Pulmonary artery endothelial cell (primary cell): ENCODE measurements at places on chromosomes 16 and 17. TPM values are rescaled to one million over a fixed set of nuclear protein-coding genes. Genes with fewer than 3 reads are reported as not detected.
A peak's percentile ranks its signal among the peaks of the same experiment; 100 is the strongest.

ATP6V0C gene
- 8.8 and 9.6 TPM in 2 replicates for total RNA-seq

DNA sequence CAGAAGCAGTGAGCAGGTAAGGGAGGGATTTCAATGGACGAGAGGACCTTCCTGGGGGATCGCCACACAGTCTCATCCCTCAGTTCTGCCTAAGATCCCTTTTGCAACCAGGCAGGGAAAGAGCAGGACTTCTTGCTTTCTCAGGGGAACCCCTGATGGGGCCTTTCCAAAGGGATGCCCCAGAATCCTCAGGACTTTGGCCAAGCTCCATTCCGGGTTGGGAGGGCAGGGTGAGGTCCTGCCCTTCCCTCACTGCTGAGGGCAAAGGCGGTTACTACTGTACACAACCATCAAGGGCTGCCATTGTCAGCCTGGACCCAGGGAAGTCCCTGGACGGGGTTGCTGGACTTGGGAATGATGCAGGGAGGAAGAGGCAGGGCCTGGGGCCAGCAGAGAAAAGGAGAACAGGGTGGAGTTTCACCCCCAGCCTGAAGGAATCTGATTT, 9.7 kb downstream of the PRR29 start:
- DNase-seq: no peak

GRCh38 chr17:48582750-48583069, 4.6 kb upstream of the HOXB4 start:
- DNase-seq: no peak

LDAF1 gene
- total RNA-seq: 36.6 and 46.4 TPM in 2 replicates

DNA sequence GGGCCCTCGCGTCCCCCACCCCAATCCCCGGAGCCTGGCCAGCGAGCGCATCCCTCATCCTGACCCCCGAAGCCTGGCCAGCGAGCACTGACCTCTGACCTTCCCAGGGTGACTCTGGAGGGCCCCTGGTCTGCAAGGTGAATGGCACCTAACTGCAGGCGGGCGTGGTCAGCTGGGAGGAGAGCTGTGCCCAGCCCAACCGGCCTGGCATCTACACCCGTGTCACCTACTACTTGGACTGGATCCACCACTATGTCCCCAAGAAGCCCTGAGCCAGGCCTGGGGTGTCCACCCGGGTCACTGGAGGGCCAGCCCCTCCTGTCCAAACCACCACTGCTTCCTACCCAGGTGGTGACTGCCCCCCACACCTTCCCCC, 2.3 kb downstream of the TPSD1 start:
- DNase-seq: no peak

DNA sequence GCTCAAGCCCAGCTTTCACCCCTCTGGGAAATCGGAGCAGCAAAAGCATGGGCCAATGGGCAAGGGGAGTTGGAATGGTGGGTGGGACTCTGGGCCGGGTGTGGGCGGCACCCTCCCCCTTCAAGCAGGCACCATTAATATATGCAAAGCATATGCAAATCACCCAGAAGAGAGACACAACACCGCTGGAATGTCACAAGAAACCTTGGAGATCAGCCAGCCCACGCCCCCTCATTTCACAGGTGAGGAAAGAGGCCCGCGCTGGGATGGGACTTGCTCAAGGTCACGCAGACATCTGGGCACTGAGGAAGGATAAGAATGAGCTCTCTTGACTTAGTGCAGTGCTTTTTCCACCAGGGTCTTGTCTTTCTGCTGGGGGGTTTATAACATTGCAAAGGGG, 4.8 kb downstream of the SRCIN1 start:
- no peak for DNase-seq

PHKG2 gene
- 20.9 and 21.2 TPM in 2 replicates for total RNA-seq

- no peak for DNase-seq
Measured at GRCh38 chr17:74147056-74147835, 56.2 kb upstream of the RPL38 start.

DNA sequence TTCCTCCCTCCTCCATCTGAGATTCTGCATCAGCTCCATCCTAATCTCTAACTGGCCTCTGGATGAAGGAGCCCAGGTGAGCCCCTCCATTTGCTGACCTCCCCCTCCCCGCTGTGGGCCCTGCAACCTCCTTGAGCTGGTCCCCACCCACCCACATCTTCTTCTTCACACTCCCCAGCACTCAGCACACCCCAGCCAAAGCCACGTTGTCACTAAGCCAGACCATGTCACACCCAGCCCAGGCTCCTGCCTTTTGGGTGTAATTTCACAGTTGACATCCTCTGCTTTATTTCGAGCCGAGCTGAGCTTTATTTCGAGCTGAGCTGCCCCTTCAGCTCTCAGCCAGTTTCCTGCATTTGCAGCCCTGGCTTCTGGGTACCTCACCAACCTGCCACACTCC, 282.7 kb upstream of the TNRC6C start:
- no peak for DNase-seq

GRCh38 chr17:7798839-7799238, 35.2 kb upstream of the KDM6B start:
- DNase-seq: no peak

DNA sequence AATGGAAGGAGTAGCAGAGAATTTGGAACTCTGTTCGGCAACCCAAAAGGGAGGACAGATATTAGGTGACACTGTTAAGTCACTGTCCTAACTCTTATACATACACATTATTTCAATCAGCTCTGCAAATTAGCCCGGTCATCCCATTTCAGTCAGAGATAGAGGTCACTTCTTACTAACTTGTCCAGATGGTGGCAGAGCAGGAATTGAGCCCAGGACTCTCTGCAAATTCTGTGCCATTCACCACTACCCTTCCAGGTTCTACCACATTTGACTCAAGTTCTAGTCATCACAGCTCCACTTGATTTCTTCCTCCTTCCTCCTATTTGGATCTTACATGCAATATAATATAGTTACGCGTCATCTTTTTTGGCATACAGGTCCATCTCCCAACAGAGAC, 35.9 kb upstream of the NUDT7 start:
- no peak for DNase-seq

DNA sequence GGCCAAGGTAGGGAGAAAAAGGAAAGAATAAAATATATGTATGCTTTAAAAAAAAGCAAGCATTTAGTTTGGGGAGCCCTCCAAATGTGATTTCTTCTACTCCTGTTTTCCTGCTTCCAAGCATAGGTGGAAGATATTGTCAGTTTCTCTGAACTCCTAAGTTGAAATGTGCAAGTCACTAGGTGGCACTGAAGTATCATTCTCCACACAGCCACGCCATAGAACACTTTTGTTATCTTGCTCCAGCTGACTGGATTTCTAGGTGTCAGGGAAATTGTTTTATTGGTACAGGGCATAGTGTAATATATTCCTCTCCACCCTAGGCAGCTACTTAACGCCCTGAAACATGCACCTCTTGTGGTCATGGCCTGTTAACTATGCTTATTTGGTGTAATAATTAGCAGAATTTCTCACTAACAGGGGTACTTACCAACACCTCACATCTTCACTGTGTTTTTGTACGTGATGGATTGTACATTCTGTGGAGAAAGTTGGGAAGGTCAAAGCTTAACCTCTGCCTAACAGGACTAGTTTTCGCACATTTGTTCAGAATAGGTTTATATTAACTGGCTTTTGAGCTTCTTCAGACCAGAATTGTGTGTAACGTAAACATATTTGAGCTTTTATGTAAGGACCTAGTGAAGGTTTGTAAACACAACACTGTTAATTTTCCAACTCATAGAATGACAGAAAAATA, 69.3 kb downstream of the FTO start:
- peak; percentile 32 for DNase-seq

DNA sequence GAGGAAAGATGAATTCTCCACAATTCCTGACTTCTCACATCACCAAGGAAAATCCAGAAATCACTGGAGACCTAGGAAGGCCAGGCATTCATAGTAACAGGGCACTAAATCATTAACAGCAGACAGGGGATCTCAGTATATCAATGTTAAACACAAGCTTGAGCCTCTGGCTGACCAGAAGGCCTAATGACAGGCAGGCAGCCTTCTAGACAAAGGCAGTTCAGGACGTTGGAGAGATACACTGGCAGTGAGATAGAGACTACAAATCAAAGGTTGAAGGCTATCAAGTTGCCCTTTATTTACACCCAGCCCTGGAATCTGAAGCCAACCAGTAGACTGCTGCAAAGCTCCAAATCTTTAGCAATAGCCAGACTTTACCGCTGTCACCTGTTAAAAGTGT, 422.8 kb upstream of the CCL2 start:
- DNase-seq: no peak

CCL2 gene
- total RNA-seq: 135 and 355 TPM in 2 replicates

TPPP3 gene
- 0.18 and 0.20 TPM in 2 replicates for total RNA-seq

RHBDL3 gene
- under 0.01 and 0.14 TPM in 2 replicates for total RNA-seq

DNA sequence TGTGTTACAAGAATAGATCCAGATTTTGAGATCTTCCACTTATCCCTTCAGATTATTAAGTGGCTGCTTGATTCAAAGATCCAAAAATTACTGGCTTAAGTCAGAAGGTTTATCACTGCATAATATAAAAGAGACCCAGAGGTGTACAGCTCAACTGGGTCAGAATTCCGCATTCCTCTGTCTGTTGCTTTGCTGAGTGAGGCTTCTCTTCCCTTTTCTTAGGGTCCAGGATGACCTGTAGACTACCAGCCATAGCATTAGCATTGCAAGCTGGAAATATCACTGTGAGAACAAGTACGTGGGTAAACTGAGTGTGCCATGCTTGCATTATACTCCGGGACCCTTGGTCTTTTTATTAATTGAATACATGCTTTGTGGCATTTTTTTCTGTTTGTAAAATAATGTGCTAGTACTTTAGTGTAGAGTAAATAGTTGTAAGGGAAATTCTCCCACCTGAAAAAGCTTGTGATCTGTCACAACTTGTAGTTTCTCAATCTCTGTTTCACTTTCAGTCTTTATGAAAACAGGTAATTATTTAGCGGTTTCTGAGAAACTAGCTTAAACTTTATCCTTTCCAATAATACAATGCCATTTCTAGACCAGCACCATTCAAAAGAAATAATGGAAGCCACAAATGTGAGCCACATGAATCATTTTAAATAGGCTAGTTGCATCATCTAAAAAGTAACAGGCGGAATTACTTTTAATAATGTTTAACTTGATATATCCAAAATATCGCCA, 61.6 kb downstream of the TNRC6C start:
- DNase-seq: no peak

UTP4 gene
- total RNA-seq: 19.6 and 24.2 TPM in 2 replicates

DNA sequence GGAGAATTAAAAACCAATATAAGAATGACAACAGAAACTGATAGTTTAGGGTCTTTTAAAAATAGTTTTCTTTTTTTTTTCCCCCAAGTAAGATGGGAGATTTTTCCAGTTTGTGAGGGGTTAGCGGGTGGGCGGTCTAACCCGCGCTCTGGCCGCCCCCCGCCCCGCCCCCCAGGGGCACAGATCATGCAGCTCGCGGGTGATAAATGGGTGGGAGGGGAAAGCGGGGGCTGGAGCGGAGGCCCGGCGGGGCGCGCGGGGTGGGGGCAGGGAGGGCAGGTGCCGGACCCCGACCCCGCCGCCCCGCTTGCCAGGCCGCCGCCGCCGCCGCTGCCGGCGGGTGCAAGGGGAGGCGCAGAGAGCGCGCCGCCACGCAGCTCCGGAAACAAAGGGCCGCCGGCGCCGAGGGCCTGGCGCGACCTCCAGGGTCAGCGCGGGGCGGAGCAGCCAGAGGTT, 60.1 kb upstream of the GSE1 start:
- DNase-seq: no peak

DNA sequence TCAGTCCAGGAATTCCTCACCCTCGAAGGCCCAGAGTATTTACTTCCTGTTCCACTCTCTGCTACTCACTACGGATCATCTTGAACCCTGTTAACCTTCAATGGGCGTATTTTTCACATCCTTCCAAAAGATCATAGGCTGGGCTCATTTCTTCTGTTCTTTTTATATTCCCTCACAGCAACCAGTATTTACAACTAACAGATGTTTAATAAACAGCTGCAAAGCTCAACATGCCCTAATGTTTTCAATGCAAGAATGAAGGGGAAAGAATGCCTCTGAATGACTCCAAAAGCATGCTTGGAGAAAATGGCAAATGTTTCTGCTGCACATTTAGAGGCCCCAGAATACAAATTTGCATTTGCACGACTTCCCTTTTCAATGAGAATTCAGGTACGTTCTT, 174.9 kb downstream of the ZFHX3 start:
- DNase-seq: no peak

ST6GALNAC2 gene
- 0.66 and 1.7 TPM in 2 replicates for total RNA-seq

GRCh38 chr16:22352723-22353122, 21.7 kb downstream of the CDR2 start:
- DNase-seq: no peak

ADAP2 gene
- 0.11 and 0.20 TPM in 2 replicates for total RNA-seq

OTOP2 gene
- not detected in 2 replicates for total RNA-seq

PRRT2 gene
- 0.66 and 0.71 TPM in 2 replicates for total RNA-seq

DNAH3 gene
- under 0.01 TPM in 1 of 2 replicates, not detected in the other for total RNA-seq

ASPHD1 gene
- 0.63 and 1.3 TPM in 2 replicates for total RNA-seq

CDRT15L2 gene
- total RNA-seq: not detected in 2 replicates

DNA sequence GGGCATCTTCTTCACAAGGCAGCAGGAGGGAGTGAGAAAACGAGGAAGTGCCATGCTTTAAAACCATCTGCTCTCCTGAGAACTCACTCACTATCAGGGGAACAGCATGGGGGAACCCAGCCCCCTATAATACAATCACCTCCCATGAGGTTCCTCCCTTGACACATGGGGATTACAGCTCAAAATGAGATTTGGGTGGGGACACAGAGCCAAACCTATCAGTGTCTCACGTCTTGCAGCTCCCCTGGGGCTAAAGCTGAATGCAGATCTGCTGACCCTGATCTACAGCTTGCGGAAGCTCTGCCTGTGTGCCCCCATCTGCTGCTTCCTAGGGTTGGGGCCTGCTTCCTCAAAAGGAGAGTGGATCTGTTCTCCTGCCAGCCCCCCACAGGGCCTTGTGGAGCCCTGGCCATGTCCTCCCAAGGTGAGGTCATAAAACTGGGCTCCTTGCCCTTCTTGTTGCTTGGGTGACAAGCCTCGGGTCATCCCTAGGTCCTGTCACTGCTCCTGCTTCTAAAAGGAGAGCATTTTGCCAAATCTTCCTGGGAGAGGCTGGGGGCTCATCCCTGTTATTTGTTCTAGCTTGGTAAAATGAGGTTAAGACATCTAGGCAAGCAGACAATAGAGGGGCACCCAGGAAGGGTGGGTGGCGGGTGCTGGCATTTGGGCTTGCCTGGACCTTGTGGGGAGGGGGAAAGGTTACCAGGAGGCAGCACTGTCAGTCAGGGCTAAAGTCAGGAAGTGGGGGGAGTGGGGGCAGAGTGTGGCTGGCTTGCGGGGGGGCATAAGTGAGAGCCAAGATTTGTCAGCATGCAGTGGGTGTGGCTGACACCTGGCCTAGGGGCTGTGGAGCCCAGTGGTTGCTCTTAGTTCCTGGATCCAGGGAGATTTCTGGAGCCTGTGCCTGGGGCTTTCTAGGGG, 16.0 kb downstream of the KRT33A start:
- DNase-seq: no peak

DNA sequence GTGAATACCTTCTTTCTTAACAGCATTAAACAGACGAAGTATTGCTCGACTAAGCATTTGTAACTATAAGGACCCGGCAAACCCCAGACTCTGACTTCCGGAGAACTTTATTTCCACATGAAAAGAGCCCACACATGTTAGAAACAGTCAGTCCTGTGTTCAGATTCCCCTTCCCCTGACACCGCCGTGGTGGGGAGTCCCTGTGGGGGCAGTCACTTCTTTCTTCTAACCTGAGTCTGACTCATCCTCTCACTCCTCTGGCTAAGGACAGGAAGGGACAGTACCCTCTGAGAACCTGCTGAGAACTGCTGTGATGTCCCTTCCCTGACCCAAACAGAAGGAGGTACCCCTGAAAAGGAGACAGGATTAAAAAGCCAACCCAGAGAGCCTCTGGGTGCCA, 165.1 kb downstream of the XYLT1 start:
- no peak for DNase-seq

CES1 gene
- 0.13 TPM in 1 of 2 replicates, not detected in the other for total RNA-seq

CNTNAP1 gene
- total RNA-seq: 30.9 and 35.4 TPM in 2 replicates

RMI2 gene
- 5.9 and 16.9 TPM in 2 replicates for total RNA-seq

GRCh38 chr16:75567911-75568310, 1.7 kb downstream of the GABARAPL2 start:
- no peak for DNase-seq
